ENCODE measurements at places on chromosomes 1 and 21. TPM values are rescaled to one million over a fixed set of nuclear protein-coding genes. Genes with fewer than 3 reads are reported as not detected.

DNA sequence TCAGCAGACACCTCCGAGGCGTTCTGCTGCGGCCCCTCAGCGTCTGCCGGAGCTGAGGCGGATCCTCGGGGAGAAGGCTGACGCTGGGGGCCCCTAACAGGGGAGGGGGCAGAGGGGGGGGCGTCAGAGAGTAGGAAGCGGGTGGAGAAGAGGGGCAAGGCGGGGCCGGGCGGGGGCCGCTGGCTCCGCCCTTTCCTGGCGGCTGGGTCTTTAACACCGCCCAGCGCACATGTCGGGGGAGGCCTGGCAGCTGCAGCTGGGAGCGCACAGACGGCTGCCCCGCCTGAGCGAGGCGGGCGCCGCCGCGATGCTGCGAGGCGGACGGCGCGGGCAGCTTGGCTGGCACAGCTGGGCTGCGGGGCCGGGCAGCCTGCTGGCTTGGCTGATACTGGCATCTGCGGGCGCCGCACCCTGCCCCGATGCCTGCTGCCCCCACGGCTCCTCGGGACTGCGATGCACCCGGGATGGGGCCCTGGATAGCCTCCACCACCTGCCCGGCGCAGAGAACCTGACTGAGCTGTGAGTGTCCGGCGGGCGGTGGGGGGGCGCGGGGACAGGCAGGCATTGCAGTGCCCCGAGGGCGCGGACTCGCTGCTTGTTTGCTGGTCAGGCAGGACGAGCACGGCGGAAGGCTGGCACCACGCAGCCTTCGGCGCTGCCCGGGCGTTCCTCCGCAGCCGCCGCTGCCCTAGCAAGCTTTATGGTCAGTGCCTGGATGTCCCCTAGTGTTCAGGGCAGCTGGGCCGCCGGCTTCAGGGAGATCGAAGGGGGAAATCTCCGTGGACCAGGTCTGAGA, at the start of gene NTRK1:
TSS of gene NTRK1 (plus strand) at position 238 of the 796 bp plus-strand sequence. CDS start at position 308, 70 bp downstream.
- DNase-seq = peak; percentile 67

The CHAF1B gene
- 0.52 TPM for total RNA-seq

GRCh38 chr1:237679687-237680086, 211.0 kb downstream of the ZP4 start:
- DNase-seq = no peak

The CELA3A gene
- not detected for total RNA-seq

DNA sequence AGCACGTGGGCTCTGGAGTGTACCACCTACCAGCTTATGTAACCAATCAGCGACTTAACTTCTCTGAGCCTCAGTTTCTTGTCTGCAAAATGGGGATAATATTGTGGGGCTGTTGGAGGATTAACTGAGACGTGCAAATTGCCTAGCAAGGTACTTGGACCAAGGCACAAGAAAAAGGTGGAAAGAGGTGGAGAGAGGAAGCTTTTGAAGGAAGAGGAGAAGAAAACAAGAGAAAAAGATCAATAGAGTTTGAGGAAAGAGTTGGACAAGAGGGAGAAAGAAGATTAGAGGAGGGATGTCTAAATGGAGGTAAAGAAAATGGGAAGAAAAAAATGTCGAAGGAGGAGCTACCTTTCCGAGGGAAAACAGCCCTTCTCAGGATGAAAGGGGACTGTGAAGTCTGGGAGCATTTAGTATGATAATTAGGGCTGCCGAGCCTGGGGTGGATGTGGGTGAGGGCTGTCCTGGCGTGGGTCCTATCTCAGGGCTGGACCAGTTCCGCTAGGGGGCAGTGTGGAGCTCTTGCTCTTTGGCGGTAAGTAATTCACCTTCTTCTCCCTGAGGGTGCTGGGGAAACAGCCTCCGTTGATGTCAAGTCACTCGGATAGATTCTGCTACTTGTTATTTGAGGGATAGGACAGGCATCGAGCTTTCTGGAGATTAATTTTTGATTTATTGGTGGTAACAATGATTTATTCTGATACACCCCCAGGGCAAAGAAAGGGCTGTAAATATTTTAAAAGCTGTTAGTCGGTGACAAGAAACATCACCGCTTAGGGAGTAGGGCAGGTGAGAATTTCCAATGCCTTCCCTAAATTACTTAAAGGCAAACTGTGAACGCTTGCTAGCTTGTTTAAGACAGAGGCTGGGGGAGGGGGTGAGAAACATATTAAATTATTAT, 79.0 kb upstream of the NFASC start:
- DNase-seq = peak; percentile 73

The S100A5 gene
- not detected for total RNA-seq

DNA sequence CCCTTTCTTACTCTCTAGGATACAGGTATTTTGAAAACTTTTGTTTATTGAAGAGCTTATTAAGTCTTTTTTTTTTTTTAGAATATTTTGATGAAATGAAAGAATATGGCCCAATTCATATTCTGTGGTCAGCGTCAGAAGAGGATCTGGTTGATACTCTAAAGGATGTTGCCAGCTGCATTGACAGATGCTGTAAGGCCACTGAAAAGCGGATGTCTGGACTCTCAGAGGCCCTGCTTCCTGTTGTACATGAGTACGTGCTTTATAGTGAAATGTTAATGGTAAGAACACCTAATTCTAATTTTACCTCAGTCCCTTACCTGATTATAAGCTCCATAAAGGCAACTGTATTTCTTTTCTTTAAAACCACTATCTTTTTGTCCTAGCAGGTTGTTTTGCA, 37.1 kb downstream of the SNX7 start:
- no peak for DNase-seq

GRCh38 chr1:191963286-191963685, 195.0 kb upstream of the RGS18 start:
- no peak for DNase-seq

- no peak for DNase-seq
These were observed 8.7 kb upstream of the RNU1-2 start for GRCh38 chr1:16886860-16887605.

DNA sequence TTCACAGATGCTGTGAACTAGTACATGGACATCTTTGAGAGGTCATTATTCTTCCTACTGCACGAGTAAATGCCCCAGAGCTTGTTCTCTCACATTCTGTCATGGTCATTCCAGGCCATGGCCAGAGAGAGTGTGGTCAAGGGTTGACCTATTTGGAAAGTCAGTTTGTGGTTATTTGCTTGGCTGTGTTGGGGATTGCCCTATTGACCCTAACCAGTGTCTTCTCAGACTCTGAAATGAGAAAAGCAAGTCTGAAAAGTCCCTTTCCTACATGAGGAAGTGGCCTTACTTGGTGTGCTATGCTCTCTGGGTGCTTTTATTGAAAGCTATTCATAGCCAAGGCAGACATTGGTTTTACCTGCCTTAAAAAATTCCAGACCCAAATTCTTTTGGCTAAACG, 26.6 kb downstream of the CLIC6 start:
- DNase-seq = no peak

DNA sequence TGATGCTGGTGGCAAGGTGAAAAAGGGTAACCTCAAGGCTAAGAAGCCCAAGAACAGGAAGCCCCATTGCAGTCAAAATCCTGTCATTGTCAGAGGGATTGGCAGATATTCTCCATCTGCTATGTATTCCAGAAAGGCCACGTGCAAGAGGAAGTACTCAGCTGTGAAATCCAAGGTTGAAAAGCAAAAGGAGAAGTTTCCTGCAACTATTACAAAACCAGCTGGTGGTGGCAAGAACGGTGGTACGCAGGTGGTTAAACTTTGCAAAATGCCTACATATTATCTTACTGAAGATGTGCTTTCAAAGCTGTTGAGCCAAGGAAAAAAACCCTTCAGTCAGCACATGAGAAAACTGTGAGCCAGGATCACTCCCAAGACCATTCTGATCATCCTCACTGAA, 13.7 kb upstream of the VPS45 start:
- DNase-seq = no peak

DNA sequence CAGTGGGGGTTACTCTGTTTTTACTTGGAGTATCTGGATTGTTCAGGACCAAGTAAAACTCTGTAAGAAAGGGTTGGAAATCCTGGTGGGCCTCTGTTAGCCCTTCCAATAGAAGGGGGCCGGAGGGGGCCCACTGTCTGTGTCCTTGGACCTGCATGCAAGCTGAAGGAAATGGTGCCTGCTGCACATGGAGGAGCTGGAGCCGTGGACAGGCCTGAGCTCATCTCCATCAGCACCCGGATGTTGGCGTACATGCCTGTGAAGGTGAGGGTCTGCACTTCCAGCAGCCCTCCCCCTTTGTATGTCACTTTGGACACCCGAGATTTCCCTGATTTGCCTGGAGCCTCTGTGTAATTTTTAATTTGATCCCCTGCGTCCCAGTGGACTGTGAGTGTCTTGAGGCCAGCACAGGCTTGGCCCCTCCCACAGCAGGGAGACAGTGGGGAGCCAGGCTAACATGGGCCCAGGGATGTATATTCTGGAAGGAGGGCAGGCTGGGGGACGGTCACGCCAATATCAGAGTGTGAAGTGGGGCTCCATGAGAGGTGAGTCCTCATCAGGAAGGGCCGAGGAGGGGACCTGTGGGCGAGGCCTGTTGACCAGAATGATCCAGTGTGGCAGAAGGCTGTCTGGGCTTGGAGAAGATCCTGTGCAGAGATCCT, 16.8 kb downstream of the GALNT2 start:
- no peak for DNase-seq

The PTGS2 gene
- 0.77 TPM for total RNA-seq

DNA sequence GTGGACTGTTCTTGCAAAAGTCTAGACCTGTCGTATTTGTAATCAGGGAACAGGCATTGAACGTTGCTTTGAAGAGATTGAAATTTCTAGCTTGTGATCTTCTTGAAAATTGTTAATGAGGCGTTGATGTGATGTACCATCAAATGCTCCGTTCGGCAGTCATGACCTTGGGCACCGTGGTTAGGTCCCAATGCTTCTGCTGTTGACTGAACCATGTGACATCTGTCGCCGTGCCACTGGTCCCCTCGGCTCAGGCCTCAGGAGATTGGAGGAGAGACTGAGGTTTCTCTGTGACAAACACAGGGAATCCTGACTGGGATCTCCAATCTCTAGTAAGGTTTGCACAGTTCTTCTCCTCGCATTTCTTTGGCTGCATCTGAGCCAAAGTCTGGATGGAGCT, 18.1 kb upstream of the KCNAB2 start:
- DNase-seq = no peak

The SLAMF9 gene
- total RNA-seq = not detected

The IVNS1ABP gene
- 80.3 TPM for total RNA-seq

- DNase-seq = no peak
These were observed 48.3 kb upstream of the LBR start for GRCh38 chr1:225476100-225476511.

DNA sequence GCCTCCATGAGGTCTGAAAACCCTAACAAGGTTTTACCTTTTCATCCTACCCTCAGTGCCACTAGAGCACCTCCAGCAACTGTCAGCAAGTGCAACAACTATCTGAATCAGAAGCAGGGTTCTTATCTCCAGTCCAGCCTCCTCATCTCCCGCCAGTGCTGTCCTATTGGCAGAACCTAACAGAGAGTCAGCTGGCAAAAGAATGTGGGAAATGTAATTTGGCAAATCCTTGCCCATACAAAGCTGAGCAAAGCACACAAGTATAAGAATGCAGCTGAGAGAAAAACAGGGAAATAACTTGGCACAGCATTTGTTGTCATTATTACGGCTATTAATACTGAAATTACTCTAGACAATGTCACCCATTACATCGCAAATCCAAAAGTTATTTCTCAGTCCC, 124.2 kb downstream of the ATP6V1G3 start:
- no peak for DNase-seq

DNA sequence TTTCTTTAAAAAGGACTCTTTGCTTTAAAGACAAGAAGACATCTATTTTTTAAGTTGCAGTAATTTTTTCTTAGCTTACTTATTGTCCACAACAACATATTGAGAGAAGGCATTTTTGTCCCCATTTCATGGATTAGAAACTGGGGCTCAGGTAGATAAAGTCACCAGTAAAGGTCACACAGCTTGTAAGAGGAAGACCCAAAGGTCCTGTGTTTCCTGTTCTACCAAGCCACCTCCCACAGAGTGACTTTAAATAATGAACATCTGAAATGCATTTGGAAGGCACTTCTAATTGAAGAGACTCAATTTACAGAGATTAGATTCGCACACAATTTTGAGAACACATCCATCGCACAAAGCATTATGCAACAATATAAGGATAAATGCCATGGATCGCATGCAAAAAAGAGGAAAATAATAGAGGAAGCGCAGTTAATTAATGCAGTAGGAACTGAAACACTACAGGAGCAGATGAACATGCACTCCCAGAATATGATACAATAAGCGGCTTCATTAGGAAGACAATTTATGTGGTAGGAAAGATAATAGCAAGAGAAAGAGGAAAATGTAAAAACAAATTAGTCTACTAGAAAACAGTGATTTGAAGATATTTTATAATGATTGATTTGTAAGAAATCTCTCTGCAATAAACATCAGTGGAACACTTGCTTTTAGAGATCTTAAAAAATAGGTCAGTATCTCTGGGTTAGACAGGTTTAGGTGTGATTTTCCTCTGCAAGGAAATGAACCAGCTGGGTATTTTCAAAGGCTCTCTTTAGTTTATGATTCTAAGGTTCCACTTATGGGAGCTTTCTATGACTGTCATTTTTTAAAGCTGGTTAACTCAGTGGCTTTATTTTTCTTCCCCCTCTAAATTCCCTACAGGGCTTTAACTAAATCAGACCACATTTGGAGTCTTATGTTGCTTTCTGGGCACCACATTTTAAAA, 27.1 kb upstream of the CD2 start:
- DNase-seq = no peak

DNA sequence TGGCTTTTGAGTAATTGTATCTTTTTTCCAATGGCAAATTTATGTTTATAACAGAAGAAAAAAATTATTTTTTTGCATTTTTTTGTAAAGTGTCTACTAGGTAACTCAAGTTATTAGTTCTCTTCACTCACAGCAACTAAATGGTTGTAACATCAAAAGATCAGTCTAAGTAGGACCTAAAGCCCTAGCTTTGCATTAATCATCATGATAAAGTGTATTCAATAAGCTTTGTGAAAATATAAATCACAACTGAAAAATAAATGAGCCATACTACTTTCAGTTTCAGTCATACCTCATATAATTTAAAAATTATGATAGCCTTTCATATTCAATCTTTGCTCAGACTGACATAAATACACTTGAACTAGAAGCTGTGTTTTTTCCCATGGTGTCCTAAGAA, 6.9 kb downstream of the TAF5L start:
- DNase-seq = no peak

The CD1B gene
- total RNA-seq = not detected

The APCS gene
- total RNA-seq = not detected

DNA sequence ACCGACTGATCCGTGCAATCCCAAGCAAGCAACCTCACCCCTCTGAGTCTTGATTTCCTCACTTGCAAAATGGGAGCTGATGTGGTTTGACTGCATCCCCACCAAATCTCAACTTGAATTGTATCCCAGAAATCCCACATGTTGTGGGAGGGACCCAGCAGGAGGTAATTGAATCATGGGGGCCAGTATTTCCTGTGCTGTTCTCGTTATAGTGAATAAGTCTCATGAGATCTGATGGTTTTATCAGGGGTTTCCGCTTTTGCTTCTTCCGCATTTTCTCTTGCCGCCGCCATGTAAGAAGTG, 58.4 kb downstream of the FHAD1 start:
- no peak for DNase-seq

DNA sequence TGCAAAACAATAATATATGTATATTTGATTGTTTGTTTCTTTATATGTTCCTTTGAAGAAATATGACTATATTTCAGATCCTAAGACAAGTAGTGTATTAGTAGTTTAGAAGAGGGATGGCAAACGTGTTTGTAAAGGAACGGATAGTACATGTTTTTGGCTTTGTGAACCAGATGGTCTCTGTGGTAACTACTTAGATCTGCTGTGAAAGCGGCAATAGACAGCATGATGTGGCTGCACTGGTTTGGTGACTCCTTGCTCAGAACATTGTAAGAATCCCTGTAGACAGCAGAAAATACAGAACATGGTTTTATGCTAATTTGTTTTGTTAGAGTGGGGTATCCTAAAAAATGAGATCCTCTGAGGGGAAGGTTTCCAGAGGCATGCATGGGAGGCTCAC, 3.1 kb downstream of the ACADM start:
- DNase-seq = no peak

All from left ventricle myocardium superior (tissue), 1 donor.